Cerebellar nuclear complex (tissue), 1 donor: ENCODE measurements at places on chromosomes 5 and 9.
A peak's percentile ranks its signal among the peaks of the same experiment; 100 is the strongest.

GRCh38 chr9:35518225-35518821, 28.4 kb downstream of the RUSC2 start:
- DNase-seq = no peak

GRCh38 chr9:81022177-81022576, 667.2 kb downstream of the TLE1 start:
- DNase-seq = no peak

GRCh38 chr9:90702441-90702955, 59.9 kb upstream of the DIRAS2 start:
- DNase-seq = no peak

DNA sequence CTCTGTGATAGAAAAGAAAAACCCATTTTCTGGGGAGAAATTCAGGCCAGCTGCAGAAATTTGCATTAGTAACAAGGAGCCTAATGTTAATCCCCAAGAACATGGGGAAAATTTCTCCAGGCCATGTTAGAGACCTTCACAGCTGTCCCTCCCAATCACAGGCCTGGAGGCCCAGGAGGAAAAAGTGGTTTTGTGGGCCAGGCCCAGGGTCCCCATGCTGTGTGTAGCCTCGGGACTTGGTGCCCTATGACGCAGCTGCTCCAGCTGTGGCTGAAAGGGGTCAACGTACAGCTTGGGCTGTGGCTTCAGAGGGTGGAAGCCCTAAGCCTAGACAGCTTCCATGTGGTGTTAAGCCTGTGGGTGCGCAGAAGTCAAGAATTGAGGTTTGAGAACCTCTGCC, 27.0 kb upstream of the C7 start:
- no peak for DNase-seq

- DNase-seq = no peak
Observed at GRCh38 chr9:73129941-73130685, 21.6 kb upstream of the ANXA1 start.

DNA sequence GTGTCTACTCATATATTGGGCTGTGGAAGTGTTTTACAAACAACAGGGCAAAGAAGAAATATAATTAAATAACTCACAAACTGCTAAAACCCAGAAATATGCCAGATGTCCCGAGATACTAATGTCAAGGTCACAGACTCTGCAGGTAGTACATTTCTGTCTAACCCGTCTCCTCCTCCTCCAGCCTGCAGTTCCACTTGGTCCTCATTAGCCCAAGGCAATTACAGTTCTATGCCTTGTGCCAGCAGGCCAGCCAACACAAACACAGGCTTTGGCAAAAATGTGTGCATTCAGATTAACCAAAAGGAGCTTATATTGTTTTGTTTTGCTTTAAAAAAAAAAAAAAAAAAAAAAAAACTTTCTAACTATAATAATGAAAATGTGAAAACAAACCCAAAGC, 148.8 kb downstream of the MYO10 start:
- DNase-seq = no peak

DNA sequence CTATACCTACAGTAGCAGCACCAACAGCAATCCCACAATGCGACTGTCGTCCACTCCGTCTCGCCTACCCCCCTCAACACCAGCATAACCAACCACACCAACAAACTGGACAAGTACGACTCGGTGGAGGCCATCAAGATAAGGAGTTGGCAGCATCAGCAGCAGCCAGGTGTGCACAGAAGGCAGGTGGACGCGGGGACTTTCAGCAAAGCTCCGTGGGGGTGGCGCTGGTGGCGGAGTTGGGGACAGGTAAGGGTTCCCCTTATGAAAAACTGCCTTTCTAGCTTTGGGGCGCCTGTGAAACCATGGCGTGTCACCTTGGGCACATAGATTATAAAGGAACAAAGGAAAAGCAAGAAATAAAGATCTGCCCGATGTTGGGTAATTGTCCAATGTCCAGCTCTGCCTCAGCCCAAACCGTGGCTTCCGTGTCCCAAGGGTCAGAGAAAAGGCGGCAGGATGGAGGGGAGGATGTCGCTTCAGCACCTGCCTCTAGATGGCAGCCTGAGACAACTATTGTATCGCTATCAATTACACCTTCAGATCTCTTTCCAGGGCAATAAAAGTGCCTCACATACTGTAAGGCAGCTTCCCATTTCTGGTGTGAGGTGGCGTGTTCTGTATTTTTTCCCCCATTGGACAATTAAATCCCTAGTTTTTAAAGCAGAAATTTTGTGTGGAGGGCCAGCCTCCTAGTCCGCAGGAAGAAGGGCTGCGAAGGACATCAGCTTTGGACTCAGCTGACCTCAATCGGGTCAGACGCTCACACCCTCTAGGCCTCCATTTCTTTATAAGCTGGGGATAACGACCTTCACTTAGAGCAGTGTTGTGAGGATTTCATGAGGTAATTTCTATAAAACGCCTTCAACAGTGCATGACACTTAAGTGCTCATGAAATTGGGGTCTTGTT, 58.8 kb downstream of the MTRR start:
- no peak for DNase-seq

DNA sequence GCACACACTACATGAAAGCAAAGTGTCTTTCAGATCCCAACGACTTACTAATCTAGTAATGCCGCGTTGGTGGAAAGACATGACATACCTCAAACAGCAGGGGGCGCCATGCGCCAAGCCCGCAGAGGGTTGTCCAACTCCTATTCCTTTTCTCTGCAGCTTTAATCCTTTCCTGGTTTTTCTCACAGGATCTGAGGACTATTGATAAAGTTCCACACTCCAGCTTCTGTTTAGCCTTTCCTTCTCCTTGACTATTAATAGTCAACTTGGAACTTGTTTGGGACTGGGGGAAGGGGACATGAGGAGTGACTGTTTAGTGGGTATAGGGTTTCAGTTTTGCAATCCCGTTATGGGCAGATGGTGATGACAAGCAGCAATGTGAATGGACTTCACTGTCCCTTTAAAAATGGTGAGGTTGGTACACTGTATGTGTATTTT, 62.9 kb downstream of the OTULIN start:
- peak; percentile 78 for DNase-seq

- DNase-seq = no peak
Observed at GRCh38 chr9:5514617-5515260, 4.4 kb downstream of the PDCD1LG2 start.

DNA sequence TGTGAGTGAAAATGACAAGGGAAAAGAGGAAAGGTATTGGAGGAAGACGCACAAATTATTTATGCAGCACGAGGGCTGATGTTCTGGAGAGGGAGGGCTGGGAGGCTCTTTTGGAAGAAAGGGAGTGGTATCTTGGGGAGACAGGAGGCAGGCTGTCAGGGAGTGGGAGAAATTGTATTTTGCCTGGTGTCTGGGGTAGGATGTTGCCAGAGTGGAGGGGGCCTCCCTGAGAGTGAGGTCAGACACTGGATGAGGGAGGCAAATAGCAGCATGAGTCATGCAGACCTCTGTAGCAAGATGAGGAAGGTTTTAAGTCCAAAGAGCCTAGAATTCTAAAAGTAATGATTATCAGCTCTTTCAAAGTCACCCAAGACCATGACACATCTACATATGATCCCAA, 158.0 kb downstream of the DMRT2 start:
- no peak for DNase-seq

- DNase-seq = no peak
Observed at GRCh38 chr9:19660019-19660418, 128.8 kb downstream of the SLC24A2 start.

- DNase-seq = no peak
Observed at GRCh38 chr5:142013734-142014521, 1.1 kb upstream of the GNPDA1 start.

GRCh38 chr9:90598191-90598590, 44.4 kb downstream of the DIRAS2 start:
- no peak for DNase-seq

DNA sequence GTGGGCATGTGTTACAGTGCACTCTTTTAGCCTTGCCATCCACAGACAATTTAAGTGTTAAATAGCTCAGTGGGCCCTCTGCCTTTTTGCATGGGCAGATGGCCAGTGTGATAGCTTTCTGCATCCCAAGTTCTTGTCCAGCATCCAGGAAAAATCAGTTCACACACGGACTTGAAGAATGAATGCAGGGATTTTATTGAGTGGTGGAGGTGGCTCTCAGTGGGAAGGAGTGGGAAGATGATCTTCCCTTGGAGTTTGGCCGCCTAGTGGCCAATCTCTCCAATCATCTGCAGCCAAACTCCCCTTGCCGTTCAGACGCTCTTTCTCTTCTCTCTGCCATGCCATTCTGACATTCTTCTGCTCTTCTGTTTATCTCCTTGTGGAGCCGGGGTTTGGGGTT, 322.4 kb upstream of the GRAMD2B start:
- peak; percentile 67 for DNase-seq

- no peak for DNase-seq
Observed at GRCh38 chr9:130688072-130688471, 5.5 kb upstream of the EXOSC2 start.
